Activated CD8-positive, alpha-beta memory T cell treated with anti-CD3 and anti-CD28 coated beads for 1 hour (primary cell): ENCODE measurements at places on chromosomes 6 and 20.

- DNase-seq: no peak
Measured at GRCh38 chr6:100944644-100945043, 63.5 kb upstream of the ASCC3 start.

GRCh38 chr6:146787876-146788508, 189.2 kb downstream of the ADGB start:
- DNase-seq: no peak

- DNase-seq: no peak
Measured at GRCh38 chr6:145878591-145879295, 64.1 kb upstream of the FBXO30 start.

DNA sequence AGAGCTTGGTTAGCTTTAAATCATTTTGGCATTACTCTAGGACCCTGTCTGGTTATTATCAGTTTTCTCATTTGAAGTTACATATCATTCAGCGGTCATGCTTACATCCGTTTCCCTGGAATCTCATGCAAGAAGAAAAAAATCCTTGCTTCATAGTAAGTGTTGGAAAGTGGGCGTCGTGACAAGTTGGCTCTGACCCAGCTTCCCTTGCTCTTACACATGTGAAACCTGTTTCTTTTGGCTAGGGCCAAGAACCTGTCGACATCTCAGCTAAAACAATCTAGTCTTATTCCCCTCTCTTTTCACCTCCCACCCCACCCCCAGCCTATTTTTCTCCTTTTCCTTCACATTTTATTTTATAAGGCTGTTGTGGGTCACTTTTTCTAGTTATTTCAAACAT, 45.5 kb downstream of the ANKS1A start:
- DNase-seq: no peak

GRCh38 chr20:9993137-9993536, 41.6 kb upstream of the ANKEF1 start:
- no peak for DNase-seq

GRCh38 chr6:4801491-4802110, 25.4 kb downstream of the CDYL start:
- no peak for DNase-seq
